ENCODE measurements at places on chromosomes 5 and 9.

- no peak for DNase-seq
Measured at GRCh38 chr5:124683917-124684555, 62.4 kb downstream of the ZNF608 start.

- no peak for DNase-seq
Measured at GRCh38 chr5:96807075-96807654, 580 bp downstream of the ERAP1 start.

- peak; percentile 82 for DNase-seq
Measured at GRCh38 chr5:15003511-15003920, 131.9 kb upstream of the ANKH start.

DNA sequence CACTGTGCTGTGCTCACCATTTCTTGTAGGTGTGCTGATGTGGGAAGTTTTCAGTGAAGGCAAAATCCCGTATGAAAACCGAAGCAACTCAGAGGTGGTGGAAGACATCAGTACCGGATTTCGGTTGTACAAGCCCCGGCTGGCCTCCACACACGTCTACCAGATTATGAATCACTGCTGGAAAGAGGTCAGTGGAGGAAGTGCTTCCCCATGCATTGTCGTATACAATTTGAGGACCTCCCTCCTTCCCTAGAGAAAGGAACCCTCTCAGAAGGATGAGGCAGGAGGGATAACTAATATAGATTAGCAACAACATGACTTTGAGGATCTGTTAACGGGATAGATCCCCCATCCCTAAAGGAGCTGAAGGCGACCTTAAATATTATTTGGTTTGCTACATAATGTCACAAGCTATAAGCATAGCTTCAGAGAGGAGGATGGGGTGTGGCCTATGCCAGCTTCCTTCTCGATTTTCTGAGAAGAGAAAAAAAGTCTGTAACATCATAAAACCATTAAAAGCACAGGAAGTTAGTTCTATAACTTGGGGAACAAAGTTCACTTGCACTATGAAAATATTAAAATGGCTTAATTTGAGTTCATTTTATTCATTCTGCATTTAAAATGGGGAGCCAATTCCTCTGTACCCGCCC is 17.0 kb upstream of the CYFIP2 start:
- no peak for DNase-seq

- DNase-seq, result no peak
Measured at GRCh38 chr9:102434545-102434944, 560.6 kb upstream of the CYLC2 start.

- DNase-seq, result no peak
Measured at GRCh38 chr5:153676406-153676805, 185.9 kb downstream of the GRIA1 start.

DNA sequence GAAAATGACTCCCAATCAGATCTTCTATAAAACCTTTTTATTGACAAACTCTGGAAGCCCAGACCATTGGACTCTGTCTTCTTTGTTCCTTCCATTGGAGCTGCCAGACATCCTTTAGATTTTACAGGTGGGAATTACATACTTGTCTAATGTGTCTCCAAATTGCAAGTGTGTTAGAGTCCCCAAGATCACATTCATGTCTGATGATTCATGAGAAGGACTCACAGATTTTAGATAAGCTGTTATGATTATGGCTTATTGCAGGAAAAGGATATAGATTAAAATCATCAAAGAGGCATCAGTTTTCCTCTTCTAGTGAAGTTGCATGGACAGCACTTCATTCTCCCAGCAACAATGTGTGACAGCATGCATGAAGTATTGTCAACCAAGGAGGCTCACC is 70.4 kb downstream of the MUSK start:
- no peak for DNase-seq

DNA sequence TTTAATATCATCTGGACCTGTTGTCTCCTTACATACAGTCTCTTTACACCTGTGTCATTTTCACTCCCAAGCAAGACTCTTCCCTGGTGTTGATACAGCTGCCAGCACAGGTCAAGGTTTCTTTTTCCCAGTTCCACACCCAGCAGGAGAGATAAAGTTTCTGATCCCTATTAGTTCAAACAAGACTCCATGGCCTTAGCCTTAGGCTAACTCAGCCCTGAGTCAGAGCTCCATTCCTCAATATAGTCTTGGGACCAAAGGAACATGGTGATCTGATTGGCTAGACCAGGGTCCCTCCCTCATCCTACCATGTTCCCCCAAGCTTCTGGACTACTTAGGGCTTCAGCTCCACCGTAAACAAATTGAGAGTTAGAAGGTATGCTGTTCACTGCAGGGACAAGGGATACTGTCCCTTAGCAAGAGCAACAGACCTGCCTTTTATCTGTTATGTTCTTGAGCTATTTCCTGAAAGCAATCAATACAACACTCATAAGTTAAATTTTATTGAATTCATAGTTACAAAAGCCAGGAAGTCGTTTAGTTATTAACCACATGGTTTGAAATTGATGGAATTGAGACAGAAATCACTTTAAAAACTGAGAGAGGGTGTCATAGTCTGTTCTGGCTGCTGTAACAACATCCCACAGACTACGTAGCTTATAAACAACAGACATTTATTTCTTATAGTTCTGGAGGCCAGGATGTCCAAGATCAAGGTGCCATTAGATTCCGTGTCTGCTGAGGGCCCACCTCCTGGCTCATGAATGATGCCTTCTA is 20.5 kb downstream of the SLC1A1 start:
- no peak for DNase-seq

GRCh38 chr5:173413471-173413982 is 85.3 kb upstream of the STC2 start:
- no peak for DNase-seq

- DNase-seq, result no peak
Measured at GRCh38 chr5:95059636-95060035, 225.3 kb downstream of the MCTP1 start.

- DNase-seq, result no peak
Measured at GRCh38 chr5:3615217-3615616, 19.6 kb downstream of the IRX1 start.

DNA sequence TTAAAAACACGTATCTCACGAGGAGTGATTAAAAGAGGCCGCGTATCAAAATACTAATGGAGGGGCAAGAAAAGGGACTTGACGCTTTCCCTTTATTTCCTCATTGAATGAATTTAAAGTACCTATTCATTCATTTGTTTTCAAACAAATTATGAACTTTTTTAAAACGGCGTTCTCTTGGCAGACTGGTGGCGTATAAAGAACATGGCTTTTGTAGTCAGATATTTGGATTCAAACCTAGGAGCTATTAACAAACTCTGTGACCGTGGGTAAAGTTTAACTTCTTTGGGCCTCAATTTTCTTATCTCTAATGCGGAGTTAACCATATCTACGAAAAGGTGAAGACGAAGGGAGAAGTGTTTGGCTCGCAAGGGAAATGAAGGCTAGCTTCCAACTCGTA is 876 bp downstream of the CAAP1 start:
- DNase-seq, result no peak

DNA sequence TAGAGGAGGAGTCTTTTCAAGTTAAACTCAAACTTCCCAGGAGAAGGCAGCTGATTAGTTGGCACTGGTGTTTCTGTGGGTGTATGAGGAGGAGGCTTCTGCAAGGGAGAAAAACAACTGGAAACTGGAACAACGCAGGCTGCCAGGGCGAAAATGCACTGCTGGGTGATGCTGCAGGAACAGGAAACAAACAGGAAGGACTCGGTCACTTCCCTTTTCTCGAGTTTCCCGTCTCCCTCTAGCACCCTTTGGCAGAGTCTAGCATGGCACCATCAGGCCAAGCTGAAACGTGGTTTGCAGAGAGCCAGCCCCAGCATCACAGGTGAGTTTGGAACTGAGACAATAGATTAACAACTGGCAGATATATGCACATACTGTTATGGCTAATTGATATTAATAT is 77.5 kb upstream of the CAST start:
- no peak for DNase-seq

- DNase-seq, result no peak
Measured at GRCh38 chr5:129082225-129083136, 12.1 kb upstream of the ISOC1 start.

DNA sequence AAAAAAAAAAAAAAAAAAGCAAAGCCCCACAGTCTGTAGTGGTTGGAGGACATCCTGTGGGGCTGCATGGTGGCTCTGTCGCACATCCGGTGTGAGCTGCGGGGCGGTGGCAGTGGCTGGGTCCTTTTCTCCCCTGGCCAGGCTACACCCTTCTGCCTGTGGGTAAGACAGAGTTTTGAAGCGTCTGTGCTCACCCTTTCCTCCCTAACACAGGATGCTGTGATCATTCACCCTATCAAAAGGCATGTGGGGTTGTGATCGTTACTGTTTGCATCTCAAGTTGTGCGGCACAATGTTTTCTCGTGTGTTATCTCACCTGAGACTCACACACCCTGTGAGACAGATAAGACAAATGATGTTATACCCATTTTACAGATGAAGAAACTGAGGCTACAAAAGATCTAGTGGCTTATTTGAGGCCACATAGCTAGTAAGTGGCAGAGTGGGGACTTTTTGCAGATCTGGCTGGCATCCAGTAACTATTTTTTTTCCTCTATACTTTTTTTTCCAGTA is 17.5 kb downstream of the IRF1 start:
- peak; percentile 99 for DNase-seq

DNA sequence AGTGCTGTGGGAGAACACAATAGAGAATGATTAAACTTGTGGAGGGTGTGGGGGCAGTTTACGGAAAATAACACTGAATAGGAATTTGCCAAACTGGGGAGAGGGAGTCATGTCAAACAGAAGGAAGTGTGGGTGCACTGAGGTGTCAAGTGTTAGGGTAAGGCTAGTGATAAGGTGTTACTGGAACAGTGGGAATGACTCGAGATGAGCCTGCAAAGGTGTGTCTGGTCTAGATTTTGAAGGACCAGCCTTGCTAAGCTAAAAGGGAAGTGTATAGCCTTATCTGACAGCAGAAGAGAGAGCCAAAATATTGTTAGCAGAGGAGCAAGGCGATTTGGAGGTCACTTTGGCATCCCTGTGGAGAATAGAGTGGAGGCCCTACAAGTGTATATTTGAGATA is 4.2 kb downstream of the CNOT6 start:
- DNase-seq, result no peak

DNA sequence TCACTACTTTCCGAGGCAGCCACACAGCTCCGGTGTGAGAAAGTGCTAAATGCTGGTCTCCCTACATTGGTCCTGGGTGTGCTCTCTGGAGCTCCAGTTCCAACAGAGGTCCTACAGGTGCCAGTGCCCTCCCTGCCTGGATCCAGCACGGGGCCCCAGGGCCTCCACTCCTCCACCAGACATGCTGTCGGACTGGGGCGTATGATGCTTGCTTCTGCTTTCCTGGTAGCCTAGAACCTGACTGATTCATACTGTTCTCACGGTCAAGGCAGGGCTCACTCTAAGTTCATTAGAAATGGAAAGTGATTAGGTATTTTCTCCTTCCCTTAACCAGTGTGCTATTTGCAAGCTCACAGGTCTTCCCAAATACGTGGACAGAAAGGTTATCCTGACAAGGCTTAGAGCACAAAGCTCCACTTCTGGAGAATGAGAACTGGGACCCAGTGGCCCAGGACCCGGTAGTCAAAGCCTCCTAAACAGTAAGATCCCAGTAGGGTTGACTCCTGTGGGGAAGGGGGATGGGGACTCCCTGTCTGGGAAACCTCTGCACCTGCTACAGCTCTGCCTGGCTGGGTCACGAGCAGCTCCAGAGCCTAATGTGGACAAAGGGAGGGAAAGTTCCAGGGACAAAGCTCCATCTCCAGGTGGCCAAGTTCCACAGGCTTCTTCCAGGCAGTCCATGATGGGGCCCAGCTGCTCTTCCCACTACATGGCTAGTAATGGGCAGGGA is 98.1 kb downstream of the PAX5 start:
- DNase-seq, result no peak

GRCh38 chr9:27539479-27540441 is 10.1 kb upstream of the MOB3B start:
- no peak for DNase-seq

DNA sequence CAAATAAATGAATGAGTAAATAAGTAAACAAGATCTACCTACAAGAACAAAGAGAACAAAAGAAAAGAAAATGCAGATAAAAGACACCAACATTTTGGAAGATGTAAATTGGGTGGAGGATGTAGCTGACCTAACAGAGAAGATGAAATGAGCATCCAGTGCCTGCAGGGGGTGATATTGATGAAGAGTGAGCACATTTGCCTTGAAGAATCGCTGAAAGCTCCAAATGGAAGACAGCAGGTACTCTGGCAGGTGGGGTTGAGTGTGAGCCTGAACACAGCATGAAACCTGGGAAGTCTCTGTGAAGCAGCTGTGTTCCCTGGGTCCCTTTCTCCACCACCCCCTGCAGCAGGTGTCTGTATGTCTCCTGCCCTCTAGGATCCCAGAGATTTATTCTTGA is 125.6 kb downstream of the NXNL2 start:
- peak; percentile 7 for DNase-seq

DNA sequence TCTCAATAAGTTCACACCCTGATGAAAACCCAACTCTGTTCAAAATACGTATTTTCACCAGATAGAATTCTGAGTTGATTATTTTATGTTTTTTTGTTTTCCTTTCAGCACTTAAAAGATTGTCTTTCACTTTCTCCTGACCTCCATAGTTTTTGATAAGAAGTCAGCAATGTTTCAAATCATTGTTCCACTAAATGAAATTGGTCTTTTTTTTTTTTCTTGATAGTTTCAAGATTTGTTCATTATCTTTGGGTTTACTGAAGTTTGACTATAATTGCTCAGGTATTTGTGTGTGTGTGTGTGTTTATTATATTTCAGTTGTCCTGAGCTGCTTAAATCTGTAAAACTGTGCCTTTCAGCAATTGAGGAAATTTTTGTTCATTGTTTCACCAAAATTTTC is 498.7 kb downstream of the TLE1 start:
- no peak for DNase-seq

GRCh38 chr5:149617760-149618306 is 36.5 kb downstream of the ARHGEF37 start:
- no peak for DNase-seq

- no peak for DNase-seq
Measured at GRCh38 chr5:172849606-172850453, 15.8 kb downstream of the ERGIC1 start.

DNA sequence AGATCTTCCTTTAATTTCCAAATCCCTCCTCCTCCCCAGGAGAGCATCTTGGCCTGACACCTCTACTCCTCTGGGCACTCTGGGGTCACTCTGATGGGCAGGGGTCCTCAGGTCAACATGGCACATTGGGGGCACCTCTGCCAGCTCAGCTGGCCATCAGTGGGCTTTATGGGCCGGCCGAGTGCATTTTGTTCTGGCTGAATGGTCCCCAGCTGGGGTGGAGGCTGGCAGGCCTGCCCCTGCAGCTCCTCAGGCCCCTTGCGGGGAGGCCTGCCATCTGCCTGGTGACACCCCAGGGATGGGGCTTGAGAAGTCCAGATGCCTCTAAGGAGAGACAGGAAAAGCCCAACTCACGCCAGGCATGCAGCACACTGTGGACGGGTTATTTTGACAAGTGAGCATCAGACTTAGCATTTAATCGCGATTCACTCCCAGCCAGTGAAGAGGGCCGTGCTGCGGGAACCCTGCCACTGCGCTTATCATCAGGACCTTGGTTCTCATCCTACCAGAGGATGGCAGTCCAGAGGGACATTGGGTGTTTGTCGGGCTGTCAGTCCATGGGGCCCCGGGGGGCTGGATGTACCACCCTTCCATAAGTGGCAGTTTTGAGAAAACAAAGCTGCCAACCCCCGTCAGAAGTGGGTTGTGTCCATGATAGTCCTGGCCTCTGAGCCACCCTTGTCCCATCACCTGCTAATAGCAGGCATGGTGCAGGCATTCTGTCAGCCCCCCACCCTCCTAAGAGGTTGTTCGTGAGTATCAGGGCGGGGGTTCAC is 21.7 kb downstream of the PHF2 start:
- DNase-seq, result no peak

GRCh38 chr9:97980918-97981845 is 2.0 kb upstream of the ANP32B start:
- DNase-seq, result no peak

GRCh38 chr9:109504689-109505088 is 6.6 kb upstream of the PTPN3 start:
- no peak for DNase-seq

Data from T-helper 2 cell (primary cell).